ENCODE measurements at places on chromosomes 2 and 18. TPM values are rescaled to one million over a fixed set of nuclear protein-coding genes. Genes with fewer than 3 reads are reported as not detected.

DNA sequence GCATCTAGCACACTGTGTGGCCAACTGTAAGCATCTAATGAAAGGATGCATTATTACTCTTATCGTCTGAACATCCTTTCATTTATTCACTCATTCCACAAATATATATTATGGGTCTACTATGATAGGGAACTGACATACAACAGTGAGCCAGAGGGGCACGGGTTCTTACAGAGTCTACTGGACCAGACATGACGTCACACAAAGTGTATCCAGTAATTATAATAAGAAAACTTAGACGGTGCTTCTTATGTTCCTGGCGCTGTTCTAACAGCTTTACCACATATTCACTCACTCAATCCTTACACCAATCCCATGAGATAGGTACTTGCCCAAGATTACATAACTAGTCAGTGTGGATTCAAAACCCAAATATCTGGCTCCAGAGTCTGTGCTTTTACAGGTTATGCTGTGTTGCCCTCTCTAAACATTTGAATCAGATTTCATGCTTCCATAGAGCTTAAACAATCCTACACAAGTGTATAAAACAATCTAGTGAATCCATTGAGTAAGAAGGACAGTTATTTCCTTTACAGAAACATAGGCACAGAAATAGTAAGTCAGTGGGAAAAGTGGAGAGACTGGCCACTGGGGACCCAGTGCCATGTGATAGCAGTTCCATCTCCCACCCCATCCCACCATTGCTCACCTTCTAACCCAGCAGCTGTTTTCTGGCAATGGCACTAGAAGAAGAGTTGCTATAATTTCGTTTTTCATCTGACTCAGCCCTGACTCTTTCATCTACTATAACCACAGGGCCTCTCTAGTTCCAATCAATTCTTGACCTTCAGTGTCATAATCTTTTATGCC is 24.2 kb upstream of the ARL5A start:
- no peak for DNase-seq
- no peaks in the 10 kb centered on the region for H3K4me1 ChIP-seq
- peaks cover 8% of the 10 kb centered on the region for H3K27me3 ChIP-seq
- H3K36me3 ChIP-seq: no peaks in the 10 kb centered on the region
- H3K4me3 ChIP-seq: no peak overlapping the region

GRCh38 chr18:66727991-66728390 is 124.1 kb upstream of the CDH19 start:
- no peak for DNase-seq
- no peaks in the 10 kb centered on the region for H3K4me1 ChIP-seq
- no peaks in the 10 kb centered on the region for H3K27me3 ChIP-seq
- no peak overlapping the region for H3K4me3 ChIP-seq
- no peak overlapping the region for H3K27ac ChIP-seq
- no peaks in the 10 kb centered on the region for H3K36me3 ChIP-seq

DNA sequence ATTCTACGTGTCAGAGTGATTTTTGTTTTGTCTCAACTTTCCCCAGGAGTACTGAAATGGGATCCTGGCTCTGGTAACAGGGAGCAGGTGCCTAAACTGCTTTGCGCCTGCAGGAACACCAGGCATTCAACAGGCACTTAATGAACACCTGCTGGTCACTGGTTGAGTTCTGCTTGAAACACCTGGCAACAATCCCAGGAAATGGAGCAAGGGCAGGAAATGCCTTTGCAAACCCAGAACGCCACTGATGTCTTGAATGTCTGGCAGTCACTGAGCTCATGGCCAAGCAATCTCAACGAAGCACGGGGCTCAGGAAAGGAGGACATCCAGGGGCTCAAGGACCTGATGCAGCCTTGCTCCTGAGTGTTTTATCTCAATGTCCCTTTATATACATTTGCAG is 360.0 kb upstream of the RAB6C start:
- peaks cover 3% of the 10 kb centered on the region for H3K27me3 ChIP-seq
- no peak overlapping the region for H3K27ac ChIP-seq
- no peaks in the 10 kb centered on the region for H3K4me1 ChIP-seq
- H3K4me3 ChIP-seq: no peak overlapping the region
- H3K36me3 ChIP-seq: no peaks in the 10 kb centered on the region
- no peak for DNase-seq

DNA sequence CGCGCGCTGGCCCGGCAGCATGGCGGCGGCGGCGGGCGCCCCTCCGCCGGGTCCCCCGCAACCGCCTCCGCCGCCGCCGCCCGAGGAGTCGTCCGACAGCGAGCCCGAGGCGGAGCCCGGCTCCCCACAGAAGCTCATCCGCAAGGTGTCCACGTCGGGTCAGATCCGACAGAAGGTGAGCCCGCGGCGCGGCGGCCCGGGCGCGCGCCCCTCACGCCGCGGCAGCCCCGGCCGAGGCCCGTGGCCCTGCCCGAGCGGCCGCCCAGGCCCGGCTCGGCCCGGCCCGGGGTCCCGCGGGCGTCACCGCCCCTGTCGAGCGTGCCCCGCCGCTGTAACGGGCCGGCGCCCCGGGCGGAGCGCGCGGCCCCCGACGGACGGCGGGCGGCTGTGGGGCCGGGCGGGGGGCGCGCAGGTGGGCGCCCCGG is 218 bp downstream of the DGKD start:
- peaks cover 72% of the 10 kb centered on the region for H3K4me1 ChIP-seq
- DNase-seq: no peak
- H3K27ac ChIP-seq: no peak overlapping the region

DNA sequence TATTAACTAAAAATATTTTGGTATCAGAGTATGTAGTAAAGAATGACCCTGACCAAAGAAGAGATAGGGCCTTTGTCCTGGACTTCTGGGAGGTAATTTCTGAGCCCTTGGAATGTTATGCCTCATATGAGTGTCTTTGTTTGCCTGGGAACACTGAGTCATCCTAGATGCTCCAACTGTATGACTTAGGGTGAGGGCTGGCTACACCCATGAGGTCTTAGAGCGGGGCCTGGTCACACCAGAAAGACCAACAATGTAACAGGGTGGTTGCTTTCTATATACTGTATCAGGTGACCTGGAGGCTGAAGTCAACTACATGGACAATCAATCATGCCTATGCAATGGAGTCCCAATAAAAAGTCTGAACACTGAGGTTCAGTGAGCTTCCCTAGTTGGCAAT is 253.1 kb downstream of the MBD2 start:
- no peak overlapping the region for H3K4me3 ChIP-seq
- DNase-seq: no peak
- no peaks in the 10 kb centered on the region for H3K27me3 ChIP-seq
- H3K27ac ChIP-seq: no peak overlapping the region
- no peaks in the 10 kb centered on the region for H3K36me3 ChIP-seq

- no peaks in the 10 kb centered on the region for H3K4me1 ChIP-seq
- DNase-seq: no peak
- no peaks in the 10 kb centered on the region for H3K36me3 ChIP-seq
- peaks cover 2% of the 10 kb centered on the region for H3K27me3 ChIP-seq
- H3K4me3 ChIP-seq: no peak overlapping the region
- H3K27ac ChIP-seq: no peak overlapping the region
Measured at GRCh38 chr2:173278794-173279526, 75.7 kb upstream of the CDCA7 start.

DNA sequence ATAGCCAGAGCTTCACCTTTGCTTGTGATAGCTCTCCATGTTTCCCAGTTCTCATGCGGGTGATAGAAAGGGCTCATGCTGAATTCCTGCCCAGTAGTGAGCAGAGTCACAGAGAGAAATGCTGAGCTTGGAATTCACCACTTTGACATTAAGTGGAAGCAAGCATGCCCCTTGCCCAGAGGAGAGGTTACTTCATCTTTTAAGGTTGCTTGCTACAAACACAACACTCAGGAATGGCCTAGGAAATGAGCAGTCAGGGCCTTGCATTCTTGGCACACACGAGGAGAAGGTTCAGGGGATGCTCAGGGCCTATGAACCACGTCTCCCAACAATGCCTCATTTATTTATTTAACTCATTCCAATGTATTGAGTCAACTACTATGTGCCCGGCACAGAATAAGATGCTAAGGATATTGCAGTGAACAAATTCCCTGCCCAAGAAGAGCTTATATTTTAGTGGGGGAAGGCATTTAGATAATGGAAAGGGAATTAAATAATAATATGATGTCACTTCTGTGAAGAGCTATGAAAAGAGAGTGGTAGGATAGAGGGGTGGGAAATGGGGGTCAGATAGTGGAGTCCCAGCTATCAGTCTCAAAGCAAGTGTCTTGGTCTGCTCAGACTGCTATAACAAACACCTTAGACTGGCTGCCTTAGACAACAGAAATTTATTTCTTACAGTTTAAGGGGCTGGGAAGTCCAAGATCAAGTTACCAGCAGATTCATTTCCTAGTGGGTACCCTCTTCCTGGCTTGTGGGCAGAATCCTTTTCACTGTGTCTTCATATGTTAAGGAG is 42.1 kb downstream of the DDX18 start:
- no peaks in the 10 kb centered on the region for H3K36me3 ChIP-seq
- DNase-seq: no peak
- no peak overlapping the region for H3K27ac ChIP-seq
- no peak overlapping the region for H3K4me3 ChIP-seq
- H3K4me1 ChIP-seq: no peaks in the 10 kb centered on the region

DNA sequence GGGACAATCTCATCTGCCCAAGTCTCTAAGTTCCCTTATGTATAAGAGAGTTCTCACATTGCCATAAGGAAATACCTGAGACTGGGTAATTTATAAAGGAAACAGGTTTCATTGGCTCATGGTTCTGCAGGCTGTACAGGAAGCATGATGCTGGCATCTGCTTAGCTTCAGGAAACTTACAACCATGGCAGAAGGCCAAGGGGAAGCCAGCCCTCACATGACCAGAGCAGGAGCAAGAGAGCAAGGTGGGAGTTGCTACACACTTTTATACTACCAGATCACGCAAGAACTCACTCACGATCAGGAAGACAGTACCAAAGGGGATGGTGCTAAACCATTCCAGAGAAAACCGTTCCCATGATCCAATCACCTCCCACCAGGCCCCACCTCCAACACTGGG is 73.9 kb downstream of the PRKRA start:
- H3K4me3 ChIP-seq: no peak overlapping the region
- H3K36me3 ChIP-seq: no peaks in the 10 kb centered on the region
- H3K4me1 ChIP-seq: peaks cover 2% of the 10 kb centered on the region
- peaks cover 20% of the 10 kb centered on the region for H3K27me3 ChIP-seq
- no peak for DNase-seq

- H3K4me3 ChIP-seq: no peak overlapping the region
- H3K36me3 ChIP-seq: no peaks in the 10 kb centered on the region
- no peaks in the 10 kb centered on the region for H3K27me3 ChIP-seq
- no peak overlapping the region for H3K27ac ChIP-seq
- DNase-seq: no peak
Measured at GRCh38 chr2:17069564-17069963, 403.9 kb upstream of the CYRIA start.

GRCh38 chr2:88517759-88518201 is 65.3 kb upstream of the FOXI3 start:
- H3K27me3 ChIP-seq: peaks cover 8% of the 10 kb centered on the region
- no peaks in the 10 kb centered on the region for H3K36me3 ChIP-seq
- no peak overlapping the region for H3K4me3 ChIP-seq
- H3K4me1 ChIP-seq: no peaks in the 10 kb centered on the region
- DNase-seq: no peak

DNA sequence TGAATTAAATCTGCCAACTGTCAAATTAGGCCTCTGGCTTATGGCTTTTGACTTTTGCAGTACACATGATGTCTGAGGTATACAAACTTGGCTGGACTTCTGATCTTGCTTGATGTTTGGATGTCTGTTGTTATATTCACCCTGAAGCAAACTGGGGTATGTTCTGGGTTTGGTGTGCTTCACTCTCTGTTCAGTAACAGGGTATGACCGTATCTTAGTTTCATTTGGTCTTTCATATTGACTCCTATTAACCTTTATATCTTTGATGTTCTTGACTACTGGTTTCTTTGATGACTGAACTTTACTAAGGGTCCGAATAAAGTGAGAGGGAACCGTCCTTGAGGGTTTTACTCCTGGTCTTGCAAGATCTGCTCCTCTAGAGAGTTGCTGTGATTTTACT is 8.2 kb downstream of the CKAP2L start:
- H3K4me3 ChIP-seq: no peak overlapping the region
- H3K27ac ChIP-seq: no peak overlapping the region
- no peak for DNase-seq

DNA sequence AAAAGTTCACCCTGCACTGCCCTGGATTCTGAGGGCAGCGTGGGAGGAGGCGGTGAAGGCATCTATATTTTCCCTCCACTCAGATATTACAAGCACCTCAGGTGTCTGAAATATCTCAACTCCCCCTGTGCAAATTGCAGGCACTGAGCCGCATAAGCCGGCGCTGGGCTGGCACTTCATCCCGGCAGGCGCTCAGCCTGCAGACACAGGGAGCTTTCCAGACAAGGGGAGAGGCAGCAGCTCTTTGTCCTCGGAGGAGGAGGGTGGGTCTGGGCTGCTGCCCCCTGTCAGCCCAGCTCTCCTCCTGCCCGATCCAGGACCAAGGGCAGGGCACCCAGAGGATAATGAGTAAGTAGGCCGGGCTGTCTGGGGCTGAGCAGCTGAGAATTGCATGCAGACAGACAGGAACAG is 189.3 kb upstream of the MYT1L start:
- no peak for DNase-seq
- no peaks in the 10 kb centered on the region for H3K4me1 ChIP-seq
- peaks cover 2% of the 10 kb centered on the region for H3K27me3 ChIP-seq
- H3K36me3 ChIP-seq: no peaks in the 10 kb centered on the region

Gene CTAGE1
- total RNA-seq: not detected

Gene METAP1D
- 4.9 TPM for total RNA-seq

Gene NOL4
- not detected for total RNA-seq

Gene SLC20A1
- 165 TPM for total RNA-seq

Gene SPDYA
- total RNA-seq: 1.5 TPM

Gene USP37
- total RNA-seq: 30.5 TPM

Data from activated CD4-positive, alpha-beta T cell treated with anti-CD3 and anti-CD28 coated beads, Interleukin-2, amount 10 ng/mL, durations not matched to agents 7 days and 5 days (primary cell).